ENCODE measurements at places on chromosomes 12 and 14.

GRCh38 chr12:89552376-89552775 is 26.5 kb upstream of the POC1B start:
- H3K27ac ChIP-seq: no peak overlapping the region
- H3K27me3 ChIP-seq: no peaks in the 10 kb centered on the region

DNA sequence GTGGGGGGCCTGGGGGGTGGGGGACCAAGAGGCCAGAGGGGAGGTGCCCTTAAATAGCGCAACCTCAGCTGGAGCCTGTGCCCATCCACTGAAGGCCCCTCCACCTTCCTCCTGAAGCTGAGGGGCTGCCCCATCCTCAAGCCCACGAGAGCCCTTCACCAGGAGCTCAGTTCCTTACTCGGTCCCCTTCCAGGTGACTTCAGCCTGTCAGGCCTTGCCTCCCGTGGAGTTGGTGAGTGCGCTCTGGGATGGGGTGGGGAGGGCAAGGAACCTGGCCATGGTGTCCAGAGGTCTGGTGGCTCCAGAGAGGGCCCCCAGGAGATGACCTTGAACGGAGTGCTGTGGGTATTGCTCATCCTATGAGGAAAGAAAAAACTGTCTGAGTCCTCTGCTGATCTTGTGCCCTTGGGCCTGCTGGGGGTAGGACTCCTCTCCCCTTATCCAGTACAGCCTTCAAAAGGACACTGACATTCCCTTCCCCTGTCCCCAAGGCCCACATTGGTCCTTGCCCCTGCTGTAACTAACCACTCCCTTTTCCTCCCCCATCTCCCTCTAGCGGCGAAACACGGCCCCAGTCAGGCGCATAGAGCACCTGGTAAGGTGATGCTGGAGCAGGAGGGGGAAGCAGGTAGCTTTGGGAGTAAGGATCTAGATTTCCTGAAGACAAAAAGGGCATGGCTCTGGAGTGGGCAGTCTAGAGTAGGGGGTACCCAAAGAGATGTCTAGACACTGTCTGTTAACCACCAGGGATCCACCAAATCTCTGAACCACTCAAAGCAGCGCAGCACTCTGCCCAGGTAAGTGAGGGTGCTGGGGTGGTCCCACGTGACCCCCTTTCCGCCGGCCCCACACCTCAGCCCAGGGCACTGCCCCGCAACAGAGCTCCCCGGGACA is 3.6 kb downstream of the TNS2 start:
- H3K27ac ChIP-seq: no peak overlapping the region
- H3K36me3 ChIP-seq: no peaks in the 10 kb centered on the region
- DNase-seq: peak; percentile 53
- H3K4me3 ChIP-seq: peak overlapping the region; percentile 93

- H3K36me3 ChIP-seq: no peaks in the 10 kb centered on the region
- no peaks in the 10 kb centered on the region for H3K4me1 ChIP-seq
- no peak for DNase-seq
Measured at GRCh38 chr12:104870797-104871196, 87.3 kb downstream of the SLC41A2 start.

DNA sequence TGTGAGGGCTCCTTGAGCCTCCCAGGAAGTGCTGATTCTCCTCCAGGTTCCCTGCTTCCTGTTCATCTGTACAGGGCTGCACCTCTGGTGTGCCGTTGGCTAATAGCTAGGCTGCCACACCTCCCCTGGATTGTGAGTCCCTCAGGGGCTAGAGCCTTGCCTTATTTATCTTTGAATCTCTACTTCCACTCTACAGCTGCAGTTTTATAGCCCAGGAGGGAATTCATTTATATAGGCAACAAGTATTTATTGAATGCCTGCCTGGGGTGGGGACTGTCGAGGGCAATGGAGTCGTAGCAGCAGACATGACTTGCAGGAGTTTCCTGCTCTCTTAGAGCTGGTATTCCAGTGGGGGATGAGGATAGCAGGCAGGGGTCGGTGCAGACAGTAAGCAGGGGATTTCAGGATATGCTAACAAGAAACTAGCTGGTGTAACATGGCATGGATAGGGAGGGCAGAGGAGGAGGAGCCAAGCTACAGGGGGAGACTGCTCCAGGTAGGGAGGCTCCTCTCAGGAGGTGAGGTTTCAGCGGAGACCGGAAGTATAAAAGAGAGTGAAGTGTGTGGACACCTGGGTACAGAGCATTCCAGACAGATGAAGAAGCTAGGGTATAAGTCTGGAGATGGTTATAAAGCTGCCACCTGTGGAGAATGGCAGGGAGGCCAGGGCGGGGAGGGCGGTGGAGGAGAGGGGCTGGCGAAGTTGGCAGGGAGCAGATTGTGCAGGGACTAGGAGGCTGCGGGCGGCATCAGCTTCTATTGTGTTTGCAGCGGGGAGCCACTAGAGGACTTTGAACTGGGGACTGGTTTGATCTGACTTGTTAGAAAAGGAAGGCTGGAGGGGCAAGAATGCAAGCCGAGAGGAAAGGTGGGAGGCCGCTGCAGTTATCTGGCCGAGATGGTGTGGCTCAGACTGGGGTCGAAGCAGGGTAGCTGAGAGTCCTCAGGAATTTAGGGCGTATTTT is 17.2 kb downstream of the USP30 start:
- H3K4me1 ChIP-seq: no peaks in the 10 kb centered on the region
- H3K27me3 ChIP-seq: no peaks in the 10 kb centered on the region
- no peak for DNase-seq
- peaks cover 25% of the 10 kb centered on the region for H3K36me3 ChIP-seq

DNA sequence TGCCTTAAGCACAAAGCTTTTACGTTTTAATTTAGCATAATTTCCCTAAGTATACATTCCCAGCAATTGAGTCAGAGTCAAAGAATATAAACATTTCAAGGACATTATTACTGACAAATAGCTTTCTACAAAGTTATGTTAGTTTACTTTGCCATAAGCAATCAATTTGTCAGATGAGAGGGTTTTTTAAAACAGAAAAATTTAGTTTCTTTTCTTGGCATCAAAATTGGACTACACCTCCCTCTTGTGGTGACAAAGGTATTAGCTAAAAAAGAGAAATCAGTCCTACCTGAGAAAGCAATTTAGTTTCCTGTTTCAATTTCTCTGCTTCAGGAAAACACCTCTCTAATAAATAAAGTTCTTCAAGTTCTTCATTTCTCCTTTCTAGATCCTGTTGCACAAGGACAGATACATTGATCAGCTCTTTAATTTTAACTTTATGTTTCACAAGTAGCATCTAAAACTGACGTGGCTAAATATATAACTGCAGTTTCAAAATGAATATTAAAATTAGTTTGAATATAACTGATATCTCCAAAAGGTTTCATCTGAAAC is 39.9 kb downstream of the DNAI7 start:
- no peak overlapping the region for H3K27ac ChIP-seq
- no peaks in the 10 kb centered on the region for H3K27me3 ChIP-seq
- H3K4me3 ChIP-seq: no peak overlapping the region
- peak; percentile 66 for DNase-seq
- H3K36me3 ChIP-seq: no peaks in the 10 kb centered on the region

DNA sequence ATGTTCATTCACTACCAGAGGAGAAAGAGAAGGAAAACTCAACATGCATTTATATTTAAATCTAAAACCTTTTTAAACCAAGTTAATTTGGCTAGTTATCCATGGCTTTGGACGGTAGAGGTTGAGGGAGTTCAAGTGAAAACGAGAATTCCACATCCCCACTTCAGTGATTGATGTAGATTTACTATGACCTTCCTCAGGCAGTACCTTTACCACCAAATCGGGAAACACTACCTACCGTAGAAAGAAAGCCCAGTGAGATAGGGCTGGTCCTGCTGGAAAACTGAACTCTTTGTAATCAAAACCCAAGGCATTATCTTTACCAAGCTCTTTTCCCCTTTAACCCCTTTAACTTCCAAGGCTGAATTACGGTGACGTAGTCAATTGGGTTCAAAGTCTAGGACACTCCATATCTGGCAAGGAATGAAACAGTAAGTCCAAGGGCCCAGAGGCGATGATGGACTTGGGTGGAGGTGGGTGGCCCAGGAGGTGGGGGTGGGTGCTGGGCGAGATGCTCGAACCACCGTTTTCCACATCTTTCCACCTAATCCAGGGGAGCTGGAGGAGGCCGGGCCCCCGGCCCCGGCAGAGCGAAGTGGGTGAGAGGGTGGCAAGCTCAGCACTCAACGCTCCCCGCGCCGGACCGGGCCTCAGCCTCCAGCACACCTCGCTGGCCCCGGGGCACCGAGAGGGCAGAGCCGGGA is 618 bp downstream of the SEC23A start:
- peak; percentile 31 for DNase-seq
- H3K4me3 ChIP-seq: peak overlapping the region; percentile 87
- H3K4me1 ChIP-seq: peaks cover 16% of the 10 kb centered on the region

Data from common myeloid progenitor, CD34-positive (primary cell).